ENCODE measurements at places on chromosomes 6 and 20.

- DNase-seq = no peak
These were observed 17.2 kb upstream of the TMX4 start for GRCh38 chr20:8036771-8037170.

DNA sequence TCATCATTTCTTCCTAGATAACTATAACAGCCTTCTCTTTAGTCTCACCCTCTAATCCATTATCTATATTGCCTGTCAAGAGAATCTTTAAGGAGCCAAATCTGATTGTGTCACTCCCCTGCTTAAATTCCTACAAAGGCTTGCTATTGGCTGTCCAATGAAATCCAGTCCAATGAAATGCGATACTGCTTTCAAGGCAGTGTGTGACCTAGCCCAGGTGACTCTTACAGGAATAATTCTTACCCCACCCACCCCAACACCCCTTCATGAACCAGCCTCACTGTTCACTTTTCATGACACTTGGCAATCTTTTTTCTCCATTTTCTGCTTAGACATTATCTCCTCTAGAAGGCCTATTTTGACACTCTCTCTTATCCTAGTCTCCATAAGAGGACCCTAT is 163.3 kb upstream of the MARCKS start:
- no peak for DNase-seq

DNA sequence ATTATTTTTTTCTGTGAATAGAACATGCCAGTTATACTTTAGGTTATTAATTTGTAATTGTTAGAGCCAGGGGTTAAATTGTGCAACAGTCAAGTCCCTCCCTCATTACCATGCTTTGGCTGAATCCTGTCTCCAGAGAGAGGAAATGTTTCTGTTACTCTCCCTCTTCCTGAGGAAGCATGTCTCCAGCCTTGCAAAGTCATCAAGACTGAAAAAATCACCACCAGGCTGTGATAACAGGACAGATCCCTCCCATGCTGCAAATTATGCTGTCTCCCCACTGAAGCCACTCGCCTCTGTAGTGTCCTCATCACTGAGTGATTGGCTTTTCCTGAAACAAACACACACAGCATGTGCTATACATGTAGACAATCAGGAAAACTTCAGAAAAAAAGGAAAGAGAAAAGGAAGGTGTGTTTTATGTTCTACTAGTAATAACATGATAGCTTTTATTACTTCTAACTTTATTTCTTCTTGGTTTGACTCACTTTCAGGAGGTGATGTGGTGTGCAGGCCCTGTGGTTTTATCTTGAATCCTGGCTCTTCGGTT is 290.0 kb upstream of the JAG1 start:
- no peak for DNase-seq

- DNase-seq = no peak
These were observed 81.7 kb downstream of the QKI start for GRCh38 chr6:163496205-163496604.

- no peak for DNase-seq
These were observed 1.9 kb upstream of the FUCA2 start for GRCh38 chr6:143513410-143513809.
